ENCODE measurements at places on chromosomes 12 and 14.

DNA sequence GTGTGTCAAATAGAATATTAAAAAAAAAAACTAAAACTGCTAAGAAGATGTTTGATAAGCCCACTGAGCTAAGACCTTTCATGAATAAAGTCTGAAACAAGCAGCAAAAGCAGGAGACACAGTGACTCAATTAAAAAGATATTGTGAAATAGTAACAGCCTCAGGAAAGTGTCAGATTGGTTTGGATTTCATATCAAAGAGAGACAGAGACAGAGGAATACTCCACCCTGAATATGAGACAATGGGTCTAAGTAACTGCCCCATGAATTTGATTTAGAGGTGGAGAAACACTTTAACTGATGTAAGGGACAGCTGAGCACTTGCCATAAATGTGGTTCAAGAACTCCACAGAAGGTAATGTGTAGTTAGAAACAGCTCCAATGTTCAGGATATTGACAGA, 277.9 kb upstream of the FOXG1 start:
- no peak for DNase-seq

- DNase-seq, result no peak
These were observed 11.5 kb downstream of the FICD start for GRCh38 chr12:108526482-108527165.

- no peak for DNase-seq
These were observed 121.3 kb downstream of the BBS10 start for GRCh38 chr12:76226956-76227355.

DNA sequence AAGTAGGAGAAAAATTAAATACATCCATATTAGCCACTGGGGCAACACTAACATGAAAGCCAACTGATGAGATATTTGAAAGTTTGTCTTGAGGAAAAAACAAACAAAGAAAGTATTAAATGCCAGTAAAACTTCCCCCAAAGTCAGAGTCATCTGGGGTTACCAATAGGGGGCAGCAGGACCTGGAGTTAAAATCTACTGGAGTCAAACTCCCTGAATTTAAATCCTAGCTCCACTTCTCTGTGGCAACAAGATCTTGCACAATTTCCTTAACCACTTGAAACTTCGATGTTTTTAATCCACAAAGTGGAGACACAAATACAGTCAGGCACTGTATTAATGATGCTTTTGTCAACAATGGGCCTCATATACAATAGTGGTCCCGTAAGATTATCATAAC, 14.4 kb downstream of the PLEKHG7 start:
- DNase-seq, result no peak

- no peak for DNase-seq
These were observed 1.5 kb upstream of the FBRSL1 start for GRCh38 chr12:132488127-132489077.

DNA sequence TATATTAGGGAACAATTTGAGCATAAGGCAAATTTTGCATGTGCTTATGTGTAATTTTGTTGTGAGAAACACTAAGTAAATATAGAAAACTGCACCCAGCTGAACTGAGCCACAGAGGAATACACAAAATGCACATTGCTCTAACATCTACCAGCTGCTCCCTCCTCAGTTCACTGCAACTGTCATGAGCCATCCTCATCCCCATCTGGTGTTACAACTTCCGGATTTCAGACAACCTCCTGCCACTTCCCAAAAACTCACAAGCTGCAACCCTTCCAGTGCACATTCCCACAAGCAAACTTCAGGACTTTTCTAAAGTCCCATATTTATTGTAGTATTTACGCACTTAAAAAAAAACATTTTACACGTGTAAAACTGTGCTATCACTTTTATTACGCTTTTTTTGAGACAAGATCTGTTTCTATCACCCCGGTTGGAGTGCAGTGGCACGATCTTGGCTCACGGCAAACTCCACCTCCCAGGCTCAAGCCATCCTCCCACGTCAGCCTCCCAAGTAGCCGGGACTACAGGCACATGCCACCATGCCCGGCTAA, 169.1 kb upstream of the TBX3 start:
- DNase-seq, result no peak

DNA sequence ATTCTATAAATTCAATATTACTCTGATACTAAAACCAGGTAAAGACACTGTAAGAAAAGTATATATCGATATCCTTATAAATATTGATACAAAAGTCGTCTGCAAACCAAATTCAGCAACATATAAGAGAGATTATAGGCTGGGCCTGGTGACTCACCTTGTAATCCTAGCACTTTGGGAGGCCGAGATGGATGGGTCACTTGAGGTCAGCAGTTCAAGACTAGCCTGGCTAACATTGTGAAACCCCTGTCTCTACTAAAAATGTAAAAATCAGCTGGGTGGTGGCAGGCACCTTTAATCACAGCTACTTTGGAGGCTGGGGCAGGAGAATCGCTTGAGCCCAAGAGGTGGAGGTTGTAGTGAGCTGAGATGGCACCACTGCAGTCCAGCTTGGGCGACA, 13.5 kb upstream of the TUBA1C start:
- no peak for DNase-seq

GRCh38 chr12:62668782-62669181, 202.2 kb downstream of the MON2 start:
- peak; percentile 5 for DNase-seq

DNA sequence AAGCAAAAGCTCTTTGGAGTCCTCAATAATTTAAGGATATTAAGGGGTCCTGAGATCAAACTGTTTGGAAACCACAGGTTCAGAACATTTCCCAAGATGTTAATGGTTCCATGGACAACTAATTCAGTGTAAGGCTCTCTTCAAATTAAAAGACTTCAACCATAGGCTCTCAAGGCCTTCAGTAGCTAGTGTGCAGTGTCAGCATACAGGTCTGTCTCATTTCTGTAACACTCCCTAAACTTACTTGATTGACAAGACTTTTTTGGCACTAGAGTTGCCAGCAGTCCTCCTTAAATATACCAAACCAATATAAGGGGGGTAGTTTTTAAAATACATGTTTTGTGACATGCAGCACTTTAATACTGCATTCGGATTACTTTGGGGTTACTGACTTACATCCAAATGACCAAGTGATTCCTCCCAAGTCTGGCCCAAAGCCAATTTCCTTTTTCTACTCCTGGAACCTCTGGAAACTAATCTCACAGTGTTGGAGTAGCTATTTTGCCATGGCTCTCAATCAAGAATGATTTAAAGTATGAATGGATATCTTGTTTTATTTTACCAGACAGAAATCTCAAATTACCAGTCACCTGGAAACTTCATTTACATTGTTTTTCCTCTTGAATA, 22.7 kb downstream of the CSRP2 start:
- no peak for DNase-seq

DNA sequence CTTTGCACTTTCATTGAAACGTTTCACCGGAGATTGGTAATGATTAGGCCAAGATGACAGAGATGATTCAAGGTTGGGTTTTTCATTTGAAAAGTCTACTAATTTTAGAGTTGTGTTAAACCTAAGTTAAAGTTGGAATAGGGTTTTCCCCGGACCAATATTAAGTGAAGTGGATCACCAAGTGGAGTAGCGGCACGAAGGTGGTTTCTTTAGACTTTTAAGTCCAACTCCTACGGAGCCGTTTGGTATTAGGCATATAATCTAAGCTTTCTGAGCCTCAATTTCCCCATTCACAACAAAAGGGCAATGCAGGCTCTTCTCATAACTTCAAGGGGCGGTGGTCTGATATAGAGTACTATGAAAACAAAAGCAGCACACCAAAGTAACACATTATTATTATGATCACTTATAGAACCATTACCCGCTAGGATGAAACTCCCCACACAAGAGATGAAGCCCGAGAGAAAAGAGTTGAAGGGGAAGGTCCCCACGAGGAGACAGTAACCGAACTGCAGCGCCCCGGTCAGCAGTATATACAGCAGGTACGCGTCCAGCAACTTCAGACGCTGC, 413 bp downstream of the DAD1 start:
- no peak for DNase-seq

DNA sequence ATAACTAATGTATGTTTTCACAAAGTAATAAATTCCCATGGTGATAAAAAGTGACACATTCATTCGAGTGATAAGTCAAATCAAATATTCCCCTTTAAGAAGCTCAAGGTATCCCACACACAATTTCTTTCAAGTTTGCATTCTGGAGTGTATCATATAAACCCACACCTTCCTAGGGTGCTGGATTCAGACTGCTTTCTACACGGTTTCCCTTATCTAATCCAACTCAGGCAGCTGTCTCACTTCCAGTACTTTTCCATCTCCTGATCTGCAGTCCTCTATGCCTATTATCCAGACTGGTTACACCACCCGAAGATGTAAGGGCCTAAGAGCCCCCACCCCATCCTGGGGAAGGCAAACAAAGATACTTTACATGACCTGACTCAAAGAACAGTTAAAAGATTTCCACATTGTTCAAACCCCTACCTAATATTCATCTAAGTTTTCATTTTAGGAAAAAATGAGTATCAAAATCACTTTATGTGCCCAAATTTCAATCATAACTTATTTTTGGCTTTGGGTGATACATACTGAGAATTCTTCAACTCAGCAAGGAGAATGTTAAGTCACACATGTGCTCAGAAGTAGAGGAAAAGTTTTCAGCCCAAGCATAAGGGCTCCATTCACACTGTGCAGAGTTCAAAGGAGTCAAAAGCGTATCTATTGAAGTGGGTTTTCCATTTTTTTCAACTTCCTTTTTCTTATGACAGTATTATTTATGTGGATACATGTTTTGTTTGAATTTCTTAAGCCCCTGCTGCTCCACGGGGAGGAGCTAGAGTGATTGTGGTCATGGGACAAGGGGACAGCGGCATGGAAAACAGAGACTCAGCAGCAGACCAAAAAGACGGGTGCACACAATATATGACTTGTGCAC, 41.8 kb downstream of the CORO1C start:
- DNase-seq, result peak; percentile 41

DNA sequence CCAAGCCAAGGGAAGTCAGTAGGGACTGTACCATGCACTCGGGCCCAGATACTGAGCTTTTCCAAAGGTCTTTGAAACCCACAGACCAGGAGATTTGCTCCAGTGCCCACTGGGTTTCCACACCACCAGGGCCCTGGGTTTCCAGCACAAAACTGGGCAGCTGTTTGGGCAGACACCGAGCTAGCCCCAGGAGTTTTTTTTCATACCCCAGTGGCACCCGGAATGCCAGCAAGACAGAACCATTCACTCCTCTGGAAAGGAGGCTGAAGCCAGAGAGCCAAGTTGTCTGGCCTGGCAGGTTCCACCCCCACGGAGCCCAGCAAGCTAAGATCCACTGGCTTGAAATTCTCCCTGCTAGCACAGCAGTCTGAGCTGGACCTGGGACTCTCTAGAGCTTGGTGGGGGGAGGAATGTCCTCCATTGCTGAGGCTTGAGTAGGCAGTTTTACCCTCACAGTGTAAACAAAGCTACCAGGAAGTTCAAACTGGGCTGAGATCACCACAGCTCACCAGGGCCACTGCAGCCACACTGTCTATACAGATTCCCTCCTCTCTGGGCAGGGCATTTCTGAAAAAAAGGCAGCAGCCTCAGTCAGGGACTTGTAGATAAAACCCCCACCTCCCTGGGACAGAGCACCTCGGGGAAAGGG, 793.7 kb downstream of the RPS29 start:
- no peak for DNase-seq

GRCh38 chr12:124404162-124404784, 109.4 kb downstream of the RFLNA start:
- DNase-seq, result peak; percentile 50

- no peak for DNase-seq
These were observed 14.7 kb upstream of the KRT80 start for GRCh38 chr12:52206304-52207040.

- no peak for DNase-seq
These were observed 124.8 kb downstream of the SCARB1 start for GRCh38 chr12:124738636-124739467.

- no peak for DNase-seq
These were observed 183.1 kb downstream of the CAND1 start for GRCh38 chr12:67452119-67452805.

DNA sequence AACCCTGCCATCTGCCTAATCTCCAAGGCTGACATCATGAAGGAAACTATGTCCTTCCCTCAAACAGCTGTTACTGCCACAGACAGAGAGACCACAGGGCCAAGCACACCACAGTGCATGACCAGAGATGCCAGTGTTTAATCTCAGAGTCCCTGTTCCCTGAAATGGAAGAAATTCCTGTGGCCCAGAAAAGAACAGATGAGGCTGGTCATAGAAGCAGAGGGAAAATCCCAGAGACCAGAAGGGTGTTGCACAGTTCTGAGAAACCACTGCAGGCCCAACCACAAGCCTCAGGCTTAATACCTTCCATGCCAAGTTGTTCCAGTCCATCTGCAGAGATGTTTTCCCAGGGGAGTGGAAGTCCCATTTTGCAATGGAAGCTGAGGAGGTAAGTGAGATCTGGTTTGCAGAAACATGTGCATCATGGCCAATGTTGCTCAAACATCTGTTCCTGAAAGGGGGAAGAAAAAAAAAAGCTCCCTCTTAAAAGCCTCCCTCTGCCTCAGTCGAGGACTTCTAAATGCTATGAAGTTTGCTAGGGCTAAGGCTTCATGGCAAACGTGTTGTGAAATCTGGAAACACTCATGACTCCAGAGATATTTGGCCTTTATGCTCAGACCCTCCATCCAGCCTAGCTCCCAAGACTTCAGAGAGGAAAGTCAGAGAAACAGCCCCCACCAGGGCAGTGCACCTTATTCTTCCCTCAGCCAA, 98.6 kb downstream of the SCARB1 start:
- DNase-seq, result peak; percentile 68

DNA sequence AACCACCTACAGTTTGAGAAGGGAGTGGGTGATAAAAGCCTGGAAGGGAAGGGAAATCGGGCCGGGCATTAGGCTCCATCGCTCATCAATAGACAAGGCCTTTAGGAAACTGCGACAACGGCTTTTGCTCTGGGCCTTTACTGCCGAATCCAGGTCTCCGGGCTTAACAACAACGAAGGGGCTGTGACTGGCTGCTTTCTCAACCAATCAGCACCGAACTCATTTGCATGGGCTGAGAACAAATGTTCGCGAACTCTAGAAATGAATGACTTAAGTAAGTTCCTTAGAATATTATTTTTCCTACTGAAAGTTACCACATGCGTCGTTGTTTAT, 261 bp upstream of the RNU7-1 start:
- peak; percentile 94 for DNase-seq

DNA sequence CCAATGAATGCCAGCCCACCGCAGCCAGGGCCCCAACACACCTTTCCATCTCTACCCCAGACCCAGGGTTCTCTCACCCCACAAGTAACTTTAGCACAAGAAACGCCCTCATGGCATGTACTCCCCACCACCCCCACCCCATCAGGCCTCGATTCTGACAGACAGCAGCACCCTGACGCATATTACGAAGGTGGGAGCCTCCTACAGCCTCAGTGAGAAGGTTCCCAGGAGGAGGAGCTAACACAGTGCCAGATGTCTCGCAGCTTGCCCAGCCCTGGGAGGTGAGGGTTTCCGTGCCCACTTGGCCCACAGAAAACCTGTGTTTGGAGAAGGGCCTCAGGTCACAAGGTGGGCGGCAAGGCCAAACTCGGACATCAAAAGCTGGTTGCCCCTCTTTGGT, 32.4 kb downstream of the CCDC88C start:
- no peak for DNase-seq

- DNase-seq, result no peak
These were observed 143.0 kb upstream of the CPNE8 start for GRCh38 chr12:39048395-39048794.
